T47D (cell line): ENCODE measurements at places on chromosomes 3 and 15.
A peak's percentile ranks its signal among the peaks of the same experiment; 100 is the strongest.

- DNase-seq, result no peak
Measured at GRCh38 chr15:83282776-83283137, 1.7 kb downstream of the BNC1 start.

- DNase-seq, result peak; percentile 44
Measured at GRCh38 chr3:142888481-142889211, at the start of gene PCOLCE2. TSS of gene PCOLCE2 (minus strand) at chr3:142889083. CDS start at chr3:142888896, 187 bp downstream.

- DNase-seq, result peak; percentile 58
Measured at GRCh38 chr15:34708422-34708821, 46.4 kb downstream of the GJD2 start.

GRCh38 chr3:53231532-53232511, 24.0 kb downstream of the TKT start:
- no peak for DNase-seq

GRCh38 chr3:59737241-59737640, 687.4 kb upstream of the CFAP20DC start:
- no peak for DNase-seq
